ENCODE measurements at places on chromosomes 2 and 18.

GRCh38 chr2:107548216-107548615, 278.5 kb upstream of the RGPD4 start:
- DNase-seq: no peak

DNA sequence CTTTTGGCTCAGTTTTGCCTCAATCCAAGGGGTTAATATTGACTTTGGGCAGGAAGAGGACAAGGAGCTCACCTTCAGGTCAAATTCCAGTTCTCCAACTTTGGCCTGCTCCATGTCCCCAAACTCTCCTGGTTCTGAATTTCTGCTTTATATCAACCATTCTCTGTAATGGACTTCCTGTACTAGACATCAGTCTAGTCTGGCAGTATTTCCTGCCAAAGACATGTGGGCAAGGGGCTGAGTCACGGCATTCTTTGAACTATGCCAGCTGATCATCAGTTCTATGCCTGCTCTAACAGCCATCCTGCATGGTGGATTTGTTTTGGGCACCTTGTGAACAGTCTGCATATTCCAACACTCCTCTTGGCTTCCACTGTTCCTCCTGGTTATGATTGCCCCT, 199.4 kb downstream of the ZEB2 start:
- DNase-seq: peak; percentile 54

DNA sequence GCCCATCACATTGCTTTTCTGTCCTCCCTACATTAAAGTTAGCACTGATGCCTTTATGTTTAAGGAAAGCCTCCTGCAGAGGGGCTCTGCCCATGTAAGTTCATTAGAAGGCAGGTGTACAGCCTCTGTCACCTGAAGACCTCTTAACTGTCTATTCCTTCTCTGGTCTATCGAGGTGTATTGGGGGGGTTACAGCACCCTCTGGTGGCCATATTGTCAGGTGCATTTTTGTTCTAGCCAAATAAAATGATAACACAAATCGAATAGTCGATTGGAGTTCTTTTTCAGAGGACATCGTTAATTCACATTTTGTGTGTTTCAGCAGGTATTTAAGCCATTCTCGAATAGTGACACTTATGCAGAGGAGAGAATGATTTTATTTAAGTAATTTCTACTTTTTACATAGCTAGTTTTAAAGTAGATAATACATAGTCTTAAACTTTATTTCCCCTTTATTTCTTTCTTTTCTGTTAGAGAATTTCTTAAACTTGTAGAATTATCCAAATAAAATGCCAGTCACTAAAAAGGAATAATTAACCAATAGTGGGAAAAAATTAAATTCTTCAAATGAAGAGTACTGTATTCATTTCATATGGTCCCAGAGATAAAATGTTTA, 136.8 kb downstream of the NEDD4L start:
- peak; percentile 75 for DNase-seq

GRCh38 chr2:8666581-8666980, 15.3 kb upstream of the ID2 start:
- no peak for DNase-seq

DNA sequence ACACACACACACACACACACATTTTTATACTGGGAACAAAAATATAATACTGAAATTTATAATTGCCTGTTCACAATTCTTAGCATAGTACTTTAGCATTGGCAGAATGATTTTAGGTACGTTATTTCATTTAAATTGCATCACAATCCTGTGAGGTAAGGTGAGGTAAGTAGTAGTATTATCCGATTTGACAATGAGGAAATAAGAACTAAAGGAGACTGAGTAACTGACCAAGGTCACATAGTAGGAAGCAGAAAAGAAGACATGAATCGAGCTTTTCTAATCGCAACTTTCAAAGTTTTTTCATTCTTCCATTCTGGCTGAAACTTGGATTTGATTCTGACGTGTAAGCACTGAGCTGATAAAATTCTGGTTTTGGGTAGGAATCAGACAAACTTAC, 351.2 kb downstream of the KIAA1328 start:
- DNase-seq: no peak

GRCh38 chr2:238839428-238839827, 8.5 kb upstream of the TWIST2 start:
- DNase-seq: no peak

DNA sequence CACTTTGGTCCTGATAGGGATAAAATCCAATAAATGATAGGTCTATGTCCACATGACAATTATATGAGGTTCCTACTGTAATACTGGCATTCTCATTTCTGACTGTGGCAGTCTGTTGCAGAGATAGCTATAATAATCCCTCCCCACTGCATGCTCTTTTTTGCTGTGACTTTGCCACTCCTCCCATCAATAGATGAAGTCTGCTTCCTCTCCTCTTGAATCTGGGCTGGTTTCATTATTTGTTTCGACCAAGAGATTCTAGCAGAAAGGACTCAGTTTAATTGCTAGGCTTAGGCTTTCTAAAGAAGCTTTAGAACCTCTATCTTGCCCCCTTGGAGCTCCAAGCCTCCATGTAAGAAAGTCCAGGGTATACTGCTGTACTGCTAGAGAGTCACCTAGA, 23.3 kb upstream of the CREB1 start:
- DNase-seq: no peak

DNA sequence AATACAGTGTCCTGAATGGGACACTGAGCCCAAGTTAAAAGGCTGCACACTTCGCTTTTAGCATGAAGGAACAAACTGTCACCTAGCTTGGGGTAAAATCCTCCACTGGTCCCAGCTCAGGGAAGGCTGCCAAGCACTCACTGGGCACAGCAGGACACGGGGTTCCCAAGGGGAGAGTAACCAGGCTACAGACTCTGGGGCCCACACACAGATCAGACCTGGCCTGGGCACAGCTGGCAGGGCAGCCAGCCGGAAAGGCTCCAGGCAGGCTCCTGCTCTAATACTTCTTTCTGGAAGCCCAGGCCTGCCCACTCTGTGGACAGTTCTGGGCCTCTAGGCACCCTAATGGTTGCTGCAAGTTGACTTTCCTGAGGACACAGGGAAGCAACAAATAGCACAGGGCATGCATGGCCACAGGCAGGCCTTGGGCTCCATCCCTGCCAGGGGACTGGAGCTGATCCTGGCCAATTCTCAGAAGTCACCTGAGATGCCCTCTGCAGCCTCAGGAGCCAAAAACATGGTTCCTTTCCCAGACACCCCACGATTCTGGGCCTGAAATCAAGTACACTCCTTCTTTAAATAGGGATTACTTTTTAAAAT, 18.7 kb upstream of the SULT1C3 start:
- DNase-seq: no peak

- DNase-seq: no peak
Measured at GRCh38 chr2:203600286-203600685, 65.2 kb upstream of the RAPH1 start.

- no peak for DNase-seq
Measured at GRCh38 chr2:218021536-218022071, 18.8 kb upstream of the TNS1 start.

- DNase-seq: peak; percentile 67
Measured at GRCh38 chr2:55718165-55719008, 24.7 kb upstream of the PNPT1 start.

DNA sequence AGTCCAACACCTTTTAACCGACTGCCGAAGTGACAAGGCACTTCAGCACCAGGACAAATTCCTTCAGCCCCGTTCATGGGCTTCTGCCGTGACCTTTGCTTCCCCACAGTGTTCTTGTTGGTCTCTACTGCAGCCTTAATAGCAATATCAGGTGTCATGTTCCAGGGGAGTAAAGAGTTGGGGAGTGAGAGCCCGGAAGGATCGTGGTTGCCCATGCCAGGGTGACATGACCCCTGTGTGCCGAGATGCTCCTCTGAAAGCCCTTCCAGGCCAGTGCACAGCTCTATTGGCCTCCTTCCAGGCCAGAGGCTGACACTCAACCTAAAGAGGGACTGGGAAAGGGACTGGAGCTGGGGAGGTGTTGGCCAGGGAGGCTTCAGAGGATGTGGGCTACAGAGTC, 279.2 kb downstream of the CYRIA start:
- DNase-seq: no peak

GRCh38 chr18:24479371-24479770, 18.9 kb downstream of the HRH4 start:
- DNase-seq: no peak

GRCh38 chr18:57841568-57841967, 38.5 kb upstream of the ATP8B1 start:
- no peak for DNase-seq

GRCh38 chr2:227000123-227000522, 163.9 kb downstream of the COL4A4 start:
- DNase-seq: no peak

- no peak for DNase-seq
Measured at GRCh38 chr2:179049203-179049545, 763 bp downstream of the CCDC141 start.

- DNase-seq: no peak
Measured at GRCh38 chr2:108615480-108616090, 81.3 kb downstream of the LIMS1 start.

- no peak for DNase-seq
Measured at GRCh38 chr2:182302972-182303371, 123.9 kb downstream of the PDE1A start.

- peak; percentile 28 for DNase-seq
Measured at GRCh38 chr2:200158647-200159356, 147.7 kb upstream of the SPATS2L start.

GRCh38 chr18:49837889-49838288, 24.6 kb upstream of the ACAA2 start:
- no peak for DNase-seq

DNA sequence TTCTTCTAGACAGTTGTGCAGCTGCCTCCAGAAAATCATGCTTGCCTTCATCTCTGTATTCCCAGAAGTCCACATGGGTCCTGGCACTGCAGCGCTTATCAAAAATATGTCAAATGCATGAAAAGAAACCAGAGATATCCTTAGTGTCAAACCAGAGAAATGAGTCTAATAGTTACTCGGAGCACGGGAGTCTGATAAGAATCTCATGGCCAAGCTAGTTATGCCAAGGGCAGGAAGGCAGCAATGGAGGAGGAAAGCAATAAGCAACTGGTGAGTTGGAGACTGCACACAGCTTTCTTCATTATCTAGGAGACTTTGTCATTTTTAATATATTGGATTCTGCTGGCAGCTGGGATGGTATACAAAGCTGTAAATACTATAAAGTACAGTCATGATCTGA, 38.6 kb downstream of the TRIB2 start:
- no peak for DNase-seq

DNA sequence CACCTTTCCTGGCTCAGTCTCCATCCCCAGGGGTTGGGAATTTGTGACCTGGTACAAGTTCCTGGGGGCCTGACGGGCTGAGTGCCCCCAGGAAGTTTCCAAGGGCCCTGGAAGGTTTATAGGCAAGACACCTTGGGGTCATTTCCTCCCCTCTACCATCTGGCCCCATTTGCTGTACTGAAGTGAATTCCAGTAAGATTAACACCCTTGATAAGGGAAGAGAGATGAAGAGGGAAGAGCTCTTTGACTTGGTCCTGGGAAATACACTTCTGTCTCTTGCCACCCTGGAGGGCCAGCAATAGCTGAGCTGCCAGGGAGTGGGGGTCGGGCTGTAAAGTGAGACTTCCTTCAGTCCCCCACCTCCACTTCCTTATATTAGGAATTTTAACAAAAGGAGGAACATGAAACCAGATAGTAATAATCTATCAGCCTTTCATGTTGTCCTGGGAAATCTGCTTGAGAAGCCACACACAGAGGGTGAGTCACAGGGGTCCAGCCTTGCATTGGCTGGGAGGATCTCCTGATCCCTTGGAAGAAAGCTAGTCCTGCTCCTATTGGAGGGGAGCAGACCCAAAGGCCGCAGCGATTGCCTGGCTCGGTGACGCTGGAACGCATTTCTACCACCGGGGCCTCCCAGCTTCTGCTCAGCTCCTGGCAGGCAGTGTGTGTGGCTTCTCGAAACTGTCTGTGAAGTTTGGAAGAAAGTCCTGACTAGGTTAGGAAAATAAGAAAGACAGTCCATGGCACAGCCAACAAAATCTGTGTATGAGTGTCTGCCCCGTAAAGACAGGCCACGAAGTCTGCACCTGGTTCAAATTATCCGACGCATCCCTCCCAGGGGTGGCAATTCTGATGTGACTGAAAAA, 87.3 kb downstream of the ACAA2 start:
- no peak for DNase-seq

All from suppressor macrophage (primary cell).